Hematopoietic multipotent progenitor cell treated with erythropoietin and hydrocortisone succinate and interleukin-3 and kit ligand, for 8 days (in vitro differentiated cells): ENCODE measurements at places on chromosomes 6 and 20.
A peak's percentile ranks its signal among the peaks of the same experiment; 100 is the strongest.

- no peak for DNase-seq
Observed at GRCh38 chr20:4711511-4711910, 10.2 kb upstream of the PRND start.

DNA sequence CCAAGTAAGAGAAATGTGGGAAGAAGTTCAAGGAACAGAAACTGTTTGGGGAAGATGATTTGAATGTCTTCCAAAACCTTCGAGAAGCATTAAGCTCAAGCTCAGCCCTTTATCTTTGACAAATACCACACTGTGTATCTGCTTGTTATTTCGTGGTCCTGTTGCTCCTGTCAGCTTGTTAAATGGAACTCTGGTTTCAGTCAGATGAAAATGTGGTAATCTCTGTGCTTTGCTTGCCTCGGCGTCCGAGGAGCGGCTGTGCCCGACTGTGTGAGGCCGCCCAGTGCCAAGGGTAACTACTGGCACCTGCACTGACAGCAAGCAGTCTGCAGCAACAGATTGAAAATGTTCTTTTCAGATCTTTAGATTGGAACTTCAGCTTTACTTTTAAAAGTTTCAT is 577.9 kb upstream of the FLRT3 start:
- no peak for DNase-seq

DNA sequence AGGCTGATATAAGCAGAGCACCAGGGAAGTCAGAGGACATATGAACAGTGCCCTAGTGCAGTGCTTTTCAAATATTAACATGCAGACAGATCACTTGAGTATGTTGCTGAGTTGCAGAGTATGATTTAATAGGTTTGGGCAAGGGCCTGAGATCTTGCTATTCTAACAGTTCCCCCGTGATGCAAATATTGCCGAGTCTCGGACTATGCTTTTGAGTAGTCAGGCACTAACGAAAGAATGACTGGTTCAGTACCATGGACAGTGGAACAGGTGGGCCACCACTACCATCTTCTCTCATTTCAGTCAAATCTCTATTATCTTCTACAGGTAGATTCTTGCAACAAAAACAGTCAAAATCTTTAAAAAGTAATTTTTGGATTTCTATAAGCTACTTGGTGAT is 3.7 kb upstream of the TMEM200A start:
- peak; percentile 6 for DNase-seq

DNA sequence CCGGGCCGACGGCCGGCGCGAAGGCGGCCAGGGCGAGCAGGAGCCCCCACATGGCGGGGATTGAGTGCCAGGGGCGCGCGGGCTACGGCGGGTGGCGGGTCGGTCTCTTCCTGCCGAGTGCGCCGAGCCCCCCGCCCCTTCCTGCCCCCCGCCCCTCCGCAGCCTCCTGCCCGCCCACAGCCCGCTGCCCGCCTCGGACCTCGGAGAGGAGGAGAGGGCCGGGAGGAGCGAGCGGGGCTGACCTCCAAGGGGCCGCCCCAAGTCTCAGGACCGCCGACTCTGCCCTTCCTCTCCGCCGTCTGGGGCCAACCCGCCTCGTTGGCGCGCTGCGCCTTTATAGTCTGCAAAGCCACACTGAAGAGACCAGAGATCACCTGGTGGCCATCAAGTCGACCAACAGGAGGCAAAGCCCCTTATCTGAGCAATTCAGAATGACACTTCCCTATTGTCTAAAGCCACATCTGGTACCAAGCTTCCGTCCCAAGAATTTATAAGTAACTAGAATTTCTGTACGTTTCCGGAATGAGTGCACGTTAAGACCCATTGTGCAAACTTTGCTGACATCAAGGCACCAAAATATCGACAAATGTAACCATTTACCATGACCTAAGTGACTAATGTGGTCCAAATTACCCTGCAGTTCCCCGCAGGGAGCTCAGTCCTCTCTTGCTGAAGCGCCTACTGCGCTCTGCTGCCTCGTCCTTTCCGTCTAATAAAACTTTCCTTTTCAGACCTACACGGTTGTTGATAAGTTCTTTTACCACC is at the start of gene CPXM1:
TSS of gene CPXM1 (minus strand) at position 107 of the 765 bp plus-strand sequence. CDS start at position 52, 55 bp downstream.
- peak; percentile 74 for DNase-seq

GRCh38 chr20:22762576-22763256 is 178.3 kb upstream of the FOXA2 start:
- no peak for DNase-seq

GRCh38 chr6:95866732-95867131 is 149.0 kb upstream of the FUT9 start:
- DNase-seq, result peak; percentile 7

DNA sequence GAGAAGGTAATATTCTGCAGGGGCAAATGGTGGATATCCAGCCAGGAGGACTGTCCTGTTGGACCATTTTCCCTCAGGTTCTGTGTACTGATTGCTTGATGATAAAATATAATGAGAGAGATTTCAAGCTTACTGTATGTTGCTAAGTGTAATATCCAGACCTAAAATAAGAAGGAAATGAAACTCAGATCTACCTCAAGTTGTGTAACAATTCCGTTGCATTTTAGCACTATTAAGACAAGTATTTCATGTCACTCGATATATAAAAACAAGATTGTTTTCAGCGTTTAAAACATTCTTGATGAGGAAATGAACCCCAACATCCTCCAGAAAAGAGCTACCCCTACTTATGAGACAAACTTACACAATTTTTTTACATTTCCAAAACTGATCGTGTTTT is 57.2 kb downstream of the RGS17 start:
- no peak for DNase-seq

DNA sequence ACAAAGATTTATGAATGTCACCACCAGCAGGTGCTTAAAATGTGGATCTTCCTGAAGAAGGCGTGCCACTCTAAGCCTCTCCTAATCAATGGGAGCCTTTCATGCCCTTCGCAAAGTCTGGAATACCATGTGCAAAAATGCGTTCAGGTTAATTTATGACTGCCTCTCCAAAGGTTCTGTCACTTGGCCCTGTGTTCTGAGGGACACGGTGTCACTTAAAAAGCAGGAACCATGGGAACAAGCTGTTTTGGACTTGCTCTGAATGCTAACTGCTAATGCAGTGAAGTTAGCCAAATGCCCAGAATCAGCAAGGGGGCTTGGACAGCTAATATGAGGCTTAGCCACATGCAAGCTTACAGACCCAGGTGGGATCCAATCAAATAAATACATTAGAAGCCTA is 250.3 kb downstream of the TSHZ2 start:
- no peak for DNase-seq

- DNase-seq, result no peak
Observed at GRCh38 chr6:79842376-79843040, 104.8 kb downstream of the ELOVL4 start.

DNA sequence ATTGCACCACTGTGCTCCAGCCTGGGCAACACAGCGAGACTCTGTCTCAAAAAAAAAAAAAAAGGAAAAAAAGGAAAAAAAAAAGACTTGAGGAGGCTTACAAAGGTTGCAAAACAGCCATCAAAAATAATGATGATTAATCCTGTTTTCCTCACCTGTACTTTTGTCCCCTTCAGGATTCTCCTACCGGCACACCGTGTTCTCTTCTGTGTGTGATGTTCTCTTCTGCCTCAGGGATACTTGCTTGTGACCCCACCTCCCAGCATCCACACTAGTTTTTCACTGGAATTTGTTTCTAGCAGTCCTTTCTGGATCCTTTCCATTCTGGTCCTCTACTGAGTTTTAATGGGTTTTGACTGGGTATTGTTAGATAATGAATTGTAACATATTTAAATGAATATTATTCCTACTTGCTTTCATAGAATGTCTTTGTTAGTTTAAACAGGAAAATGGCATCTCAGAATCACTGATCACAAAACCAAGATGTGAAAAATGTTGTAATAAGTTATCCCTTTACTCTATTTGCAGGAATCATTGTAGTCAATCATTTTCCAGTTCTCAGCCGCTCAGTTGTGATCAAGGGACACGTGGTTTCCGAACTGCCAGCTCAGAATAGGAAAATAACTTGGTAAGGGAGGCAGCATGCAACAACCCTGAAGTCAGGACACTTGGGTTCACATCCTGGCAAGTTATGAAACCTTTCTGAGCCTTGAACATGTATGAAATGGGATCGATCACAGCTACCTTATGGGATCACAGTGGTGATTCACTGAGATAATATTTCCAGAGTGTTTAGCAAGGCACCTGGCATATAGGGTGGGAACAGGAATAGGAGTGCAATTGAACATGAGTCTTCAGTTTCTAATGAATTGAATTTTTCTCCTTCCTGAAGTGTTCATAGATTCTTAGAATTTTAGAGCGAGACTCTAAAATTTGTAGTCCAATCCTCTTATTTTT is 8.5 kb downstream of the C6orf89 start:
- no peak for DNase-seq

DNA sequence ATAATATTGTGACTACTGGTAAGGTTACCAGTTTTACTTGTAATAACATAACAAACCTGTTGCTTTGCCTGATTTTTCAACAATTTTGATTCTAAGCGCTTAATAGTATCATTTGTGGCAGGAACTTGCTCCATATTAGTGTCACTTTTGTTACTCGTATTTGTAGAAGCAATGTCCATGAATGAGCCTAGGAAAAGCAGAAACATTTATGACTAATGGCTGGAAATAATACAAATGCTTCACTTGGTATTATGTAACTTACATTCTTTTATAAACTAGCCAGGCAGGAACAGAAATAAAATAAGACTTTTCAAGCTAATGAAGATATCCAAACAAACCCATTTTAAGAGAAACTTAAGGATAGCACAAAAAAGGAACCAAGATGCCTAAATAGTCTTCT is 38.9 kb downstream of the MAP3K7 start:
- no peak for DNase-seq

DNA sequence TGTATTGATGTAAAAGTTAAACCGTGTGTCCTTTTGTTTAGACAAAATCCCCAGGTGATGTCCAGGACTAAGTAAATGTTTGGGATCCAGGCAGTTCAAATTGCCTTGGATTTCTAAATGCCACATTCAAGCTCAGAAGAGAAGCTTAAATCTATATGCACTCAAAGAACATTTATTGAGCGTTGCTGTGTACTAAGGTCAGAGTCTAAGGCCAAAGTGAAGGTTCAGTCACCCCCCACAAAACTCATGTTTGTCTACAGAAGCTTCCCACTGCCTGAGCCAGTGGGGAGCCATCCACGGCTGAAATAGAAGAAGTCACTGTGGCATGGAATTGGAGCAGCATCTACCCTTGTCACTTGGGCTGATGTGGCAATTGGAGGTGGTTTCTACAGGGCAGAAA is 70.7 kb upstream of the INSM1 start:
- no peak for DNase-seq

DNA sequence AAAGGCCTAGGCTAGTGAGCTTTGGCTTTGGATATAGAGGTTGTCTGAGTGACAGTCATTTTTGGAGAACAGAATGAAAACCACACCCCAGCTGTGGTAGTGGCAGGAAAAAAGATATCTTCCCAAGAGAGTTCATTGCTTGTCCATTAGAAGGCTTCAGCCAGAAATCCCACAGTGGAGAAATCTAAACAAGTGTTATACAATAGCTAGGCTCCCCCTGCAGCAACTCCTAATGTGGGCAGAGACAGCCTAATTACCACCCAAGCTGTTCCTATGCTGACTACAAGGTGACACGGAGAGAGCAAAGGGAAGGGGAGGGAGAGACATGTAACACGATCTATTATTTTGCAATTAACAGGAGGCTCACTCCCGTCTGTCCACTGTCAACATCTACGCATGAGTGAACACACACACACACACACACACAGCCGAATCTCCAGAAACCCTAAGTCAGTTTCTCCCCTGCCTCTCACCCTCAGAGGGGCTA is 147.5 kb upstream of the TCF21 start:
- no peak for DNase-seq

- no peak for DNase-seq
Observed at GRCh38 chr6:169784821-169785340, 33.5 kb downstream of the ERMARD start.

DNA sequence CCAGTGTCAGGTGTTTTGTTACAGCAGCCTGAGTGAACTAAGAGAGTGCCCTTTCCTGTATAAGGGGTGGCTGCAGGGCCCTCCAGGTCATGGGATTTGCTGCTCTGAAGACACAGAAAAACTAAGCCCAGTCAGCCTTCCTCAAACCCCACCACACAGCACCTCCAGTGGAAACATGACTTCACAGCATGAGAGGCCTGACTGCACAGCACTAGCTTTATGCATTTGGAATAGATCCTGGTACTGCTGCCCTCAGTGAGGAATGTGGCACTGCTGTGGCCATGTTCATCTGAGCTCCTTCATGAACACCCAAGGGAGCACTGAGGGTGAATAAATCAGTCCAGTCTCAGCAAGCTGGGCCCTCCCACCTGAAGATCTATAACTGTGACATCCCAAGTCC is 296.1 kb upstream of the FOXQ1 start:
- DNase-seq, result no peak

- DNase-seq, result peak; percentile 43
Observed at GRCh38 chr6:68778356-68779020, 143.4 kb downstream of the ADGRB3 start.

- DNase-seq, result no peak
Observed at GRCh38 chr6:164554700-164555476, 754.5 kb downstream of the C6orf118 start.

GRCh38 chr20:4127344-4127743 is 112.0 kb upstream of the RNF24 start:
- no peak for DNase-seq

GRCh38 chr20:21713901-21714296 is 8.4 kb downstream of the PAX1 start:
- DNase-seq, result no peak

DNA sequence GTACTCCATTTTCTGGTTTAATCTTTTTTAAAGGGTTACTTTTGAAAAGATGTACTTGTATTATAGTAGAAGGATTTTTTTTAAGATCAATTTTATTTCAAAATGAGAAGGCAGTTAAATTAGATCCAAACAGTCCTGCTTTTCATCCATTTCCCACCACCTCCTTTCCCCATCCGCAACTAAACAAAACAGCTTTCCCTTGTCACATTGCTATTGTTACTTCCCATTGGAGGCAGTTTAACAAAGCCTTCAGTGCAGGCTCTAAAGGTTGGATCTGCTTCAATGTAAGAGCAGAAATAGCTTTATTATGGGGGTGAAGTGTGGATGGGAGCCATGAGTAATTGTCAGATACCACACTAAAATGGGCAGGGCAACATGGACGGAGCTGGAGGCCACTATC is 65.7 kb downstream of the LRRC1 start:
- no peak for DNase-seq

DNA sequence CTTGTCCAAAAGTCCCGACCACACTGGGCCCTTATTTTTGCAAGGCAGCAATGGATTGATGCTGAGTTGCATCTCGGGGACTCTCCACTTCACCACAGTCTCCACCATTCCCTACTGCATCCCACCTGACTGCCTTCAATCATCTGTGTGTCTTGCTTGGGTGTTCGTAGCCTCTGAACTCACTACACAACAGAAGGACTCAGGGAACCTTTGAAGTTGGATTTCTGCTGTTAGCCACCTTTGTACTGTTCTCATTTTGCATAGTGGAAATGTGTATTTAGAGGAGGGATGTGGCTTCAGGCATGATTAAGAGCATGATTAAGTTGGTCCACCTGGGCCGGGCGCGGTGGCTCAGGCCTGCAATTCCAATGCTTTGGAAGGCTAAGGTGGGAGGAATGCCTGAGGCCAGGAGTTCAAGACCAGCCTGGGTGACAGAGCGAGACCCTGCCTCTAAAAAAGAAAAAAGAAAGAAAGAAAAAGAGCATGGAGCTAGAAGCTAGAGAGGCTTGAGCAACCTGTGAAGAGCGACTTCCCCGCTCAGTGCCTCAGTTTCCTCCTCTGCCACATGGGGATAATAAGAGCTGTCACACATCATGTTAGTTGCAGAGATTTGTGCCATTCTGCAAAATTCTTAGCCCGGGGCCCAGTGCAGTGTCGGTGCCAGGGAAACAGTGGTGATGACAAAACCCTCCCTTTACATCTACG is 121.3 kb upstream of the PTPN1 start:
- no peak for DNase-seq

GRCh38 chr6:39225946-39226437 is 3.3 kb downstream of the KCNK5 start:
- DNase-seq, result peak; percentile 74
